Right lobe of liver (tissue), 6 donors: ENCODE measurements at places on chromosomes 7 and 10.

DNA sequence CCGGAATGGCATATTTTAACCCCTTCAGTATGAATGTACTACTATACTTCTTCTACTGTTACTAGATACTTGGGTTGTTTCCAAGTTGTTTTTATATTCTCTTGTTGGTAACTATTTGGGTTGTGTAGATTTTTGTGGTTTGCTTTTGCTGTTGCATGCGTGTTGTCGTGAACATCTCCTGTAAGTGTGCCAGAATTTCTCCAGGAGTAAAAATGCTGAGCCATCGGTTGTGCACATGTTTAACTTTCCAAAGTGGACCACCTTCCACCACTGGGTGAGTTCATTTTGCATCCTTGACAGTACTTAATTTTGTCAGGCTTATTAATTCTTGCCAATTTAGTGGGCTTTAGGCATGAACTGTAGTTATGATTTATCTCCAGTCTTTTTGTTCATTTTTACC is 47.9 kb downstream of the CSGALNACT2 start:
- DNase-seq: no peak

DNA sequence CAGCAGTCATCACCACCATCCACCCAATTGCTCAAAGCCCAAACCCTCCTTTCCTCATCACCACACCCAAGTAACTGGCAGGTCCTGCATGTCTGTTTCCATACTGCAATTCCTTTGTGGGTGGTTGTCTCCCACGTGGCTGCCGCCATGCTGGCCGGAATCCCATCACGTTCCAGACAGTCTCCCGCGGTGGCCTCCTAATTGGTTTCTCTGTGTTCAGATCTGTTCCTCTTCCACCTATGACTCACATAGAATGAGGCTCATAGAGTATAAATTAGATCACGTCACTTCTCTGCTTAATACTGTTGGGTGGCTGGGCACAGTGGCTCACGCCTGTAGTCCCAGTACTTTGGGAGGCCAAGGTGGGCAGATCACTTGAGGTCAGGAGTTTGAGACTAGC is 813.0 kb downstream of the TYW1 start:
- no peak for DNase-seq

DNA sequence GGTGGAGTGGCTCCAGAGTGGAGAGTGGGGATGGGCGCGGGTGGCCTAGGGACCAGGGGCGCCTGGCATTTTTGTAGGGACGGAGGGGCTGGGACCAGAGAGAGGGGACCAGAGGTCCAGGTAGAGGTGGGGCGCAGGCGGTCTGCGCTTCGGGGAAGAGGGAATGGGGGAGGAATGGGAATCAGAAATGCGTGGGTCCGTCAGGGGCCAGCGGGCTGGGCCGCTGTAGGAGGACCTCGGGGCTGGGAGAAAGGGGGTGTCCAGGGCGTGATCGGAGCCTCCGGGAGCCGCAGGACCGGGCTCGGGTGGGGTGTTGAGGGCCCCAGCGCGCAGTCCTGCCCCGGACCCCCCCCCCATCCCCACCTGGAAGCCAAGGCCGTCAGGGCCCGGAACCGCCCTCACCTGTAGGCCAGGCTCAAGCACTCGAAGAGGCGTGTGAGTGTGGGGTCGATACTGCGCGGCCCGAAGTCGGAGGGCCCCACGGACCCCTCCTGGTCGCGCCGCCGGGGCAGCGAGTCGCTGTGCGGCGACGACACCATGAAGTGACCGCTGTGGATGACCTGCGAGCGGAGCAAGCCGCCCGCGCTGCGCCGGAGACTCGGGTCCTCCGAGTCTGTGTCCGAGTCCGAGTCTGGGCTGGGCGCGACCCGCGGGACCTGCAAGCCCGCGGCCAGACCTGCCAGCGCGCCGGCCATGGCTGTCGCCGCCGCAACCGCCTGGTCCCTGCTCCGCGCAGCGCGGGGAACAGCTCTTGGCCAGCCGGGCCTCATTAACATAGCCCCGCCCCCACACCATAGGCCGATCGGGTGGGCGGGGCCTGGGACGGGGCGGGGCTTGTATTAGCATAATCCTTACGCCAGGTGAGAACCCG is at the start of gene MLXIPL:
MLXIPL (minus strand) TSS at position 725 of the 871 bp plus-strand sequence; CDS start at position 695, 30 bp downstream.
- DNase-seq: peak; percentile 95

DNA sequence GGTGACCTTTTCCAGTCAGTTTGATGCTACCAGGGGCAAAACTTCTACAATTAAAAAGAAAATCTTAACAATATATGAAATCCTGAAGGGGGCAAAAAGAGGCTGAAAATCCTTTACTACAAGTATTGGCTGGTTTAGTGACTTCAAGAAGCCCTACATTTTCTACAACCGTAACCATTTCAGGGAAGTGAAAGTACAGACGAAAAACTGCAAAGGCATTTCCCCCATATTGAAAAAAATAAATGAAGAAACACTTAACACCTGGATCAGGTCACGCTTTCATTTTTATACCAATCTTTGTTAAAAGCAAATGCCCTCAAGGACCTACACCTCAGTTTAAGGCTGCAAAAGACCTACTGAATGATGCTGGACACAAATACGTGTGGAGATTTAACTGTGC is 38.6 kb downstream of the IL6 start:
- DNase-seq: no peak

DNA sequence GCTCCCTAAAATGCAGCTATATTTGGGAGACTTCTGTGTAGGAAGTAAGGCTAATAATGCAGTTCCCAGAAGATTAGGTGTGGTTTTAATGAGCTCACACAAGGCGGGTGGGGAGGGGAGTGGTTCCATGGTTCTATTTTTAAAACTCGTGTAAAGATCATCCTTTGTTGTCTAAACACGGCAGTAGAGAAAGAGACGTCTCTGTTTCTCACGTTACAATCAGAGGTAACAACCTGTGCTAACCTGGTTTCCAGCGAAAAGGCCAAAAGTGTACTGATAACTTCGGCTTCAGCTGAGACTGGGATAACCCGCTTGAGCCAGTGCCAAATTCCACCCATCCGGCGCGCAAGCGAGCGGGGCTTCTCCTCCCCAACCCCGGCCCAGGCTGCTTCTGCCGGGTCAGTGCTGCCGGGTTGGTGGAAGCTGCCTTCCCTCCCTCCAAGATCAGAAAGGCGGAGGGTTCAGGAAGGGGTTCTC is 2.5 kb upstream of the MAP3K8 start:
- DNase-seq: no peak

DNA sequence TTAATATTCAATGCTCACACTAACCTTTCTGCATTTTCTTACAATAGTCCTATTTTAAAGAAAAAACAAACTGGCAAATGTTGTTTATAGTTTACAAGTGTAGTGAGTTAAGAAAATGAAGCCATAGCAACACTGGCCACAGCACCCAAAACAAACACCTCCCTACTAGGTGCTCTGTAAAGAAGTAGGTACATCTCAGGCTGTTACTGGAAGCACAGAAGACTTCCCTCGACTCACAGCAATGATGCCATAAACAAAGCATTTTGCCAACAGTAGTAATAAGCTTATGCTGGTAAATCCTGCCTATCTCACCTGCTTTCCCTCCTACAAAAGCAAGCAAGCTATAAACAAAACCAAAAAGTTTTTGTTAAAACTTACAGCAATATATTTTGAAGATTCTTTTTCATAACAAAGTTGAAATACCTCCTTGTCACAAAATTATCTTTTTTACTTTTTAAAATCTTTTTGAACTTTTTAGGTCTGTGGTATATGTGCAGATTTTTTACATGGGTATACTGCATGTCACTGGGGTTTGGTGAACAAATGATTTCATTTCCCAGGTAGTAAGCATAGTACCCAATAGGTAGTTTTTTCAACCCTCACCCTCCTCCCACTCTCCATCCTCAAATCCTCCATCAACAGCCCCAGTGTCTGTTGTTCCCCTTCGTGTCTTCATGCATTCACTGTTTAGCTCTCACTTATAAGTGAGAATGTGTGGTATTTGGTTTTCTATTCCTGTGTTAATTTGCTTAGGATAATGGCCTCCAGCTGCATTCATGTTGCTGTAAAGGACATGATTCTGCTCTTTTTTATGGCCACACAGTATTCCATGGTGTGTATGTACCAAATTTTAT is 28.4 kb downstream of the COA1 start:
- no peak for DNase-seq

GRCh38 chr10:13340068-13340467 is 8.0 kb downstream of the SEPHS1 start:
- no peak for DNase-seq

DNA sequence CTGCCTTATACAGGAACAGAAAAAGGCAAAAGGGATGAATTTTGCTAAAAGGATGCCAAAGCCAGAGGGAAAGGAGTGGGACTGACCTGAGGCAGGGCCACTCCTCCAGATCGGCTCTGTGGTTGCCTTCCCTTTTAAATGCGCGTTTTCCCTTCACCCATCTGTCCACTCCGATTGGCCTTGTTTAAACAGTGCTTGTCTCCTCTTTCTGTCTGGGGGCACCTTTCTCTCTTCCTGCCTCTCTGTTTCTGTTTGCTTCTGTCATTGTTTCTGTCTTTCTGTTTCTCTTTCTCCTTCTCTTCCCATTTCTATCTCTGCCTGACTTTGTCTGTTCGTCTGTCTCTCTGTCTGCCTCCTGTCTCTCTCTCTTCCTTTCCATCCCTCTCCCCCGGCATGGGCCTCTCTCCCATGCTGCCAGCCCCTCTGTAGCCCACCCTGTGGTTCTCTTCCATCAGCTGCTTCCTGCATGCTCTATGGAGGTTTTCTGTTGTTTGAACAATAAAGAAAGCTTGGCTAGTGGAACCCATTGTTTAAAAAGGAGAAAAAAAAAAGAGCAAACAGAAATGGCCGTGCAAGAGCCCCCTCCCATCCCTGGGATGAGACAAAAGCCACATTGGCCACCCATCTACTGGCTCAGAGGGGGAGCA is 29.5 kb upstream of the HSPB1 start:
- no peak for DNase-seq

- DNase-seq: no peak
Measured at GRCh38 chr10:27399871-27400270, 104.2 kb upstream of the RAB18 start.

- DNase-seq: no peak
Measured at GRCh38 chr7:126403040-126403439, 849.7 kb downstream of the GRM8 start.

DNA sequence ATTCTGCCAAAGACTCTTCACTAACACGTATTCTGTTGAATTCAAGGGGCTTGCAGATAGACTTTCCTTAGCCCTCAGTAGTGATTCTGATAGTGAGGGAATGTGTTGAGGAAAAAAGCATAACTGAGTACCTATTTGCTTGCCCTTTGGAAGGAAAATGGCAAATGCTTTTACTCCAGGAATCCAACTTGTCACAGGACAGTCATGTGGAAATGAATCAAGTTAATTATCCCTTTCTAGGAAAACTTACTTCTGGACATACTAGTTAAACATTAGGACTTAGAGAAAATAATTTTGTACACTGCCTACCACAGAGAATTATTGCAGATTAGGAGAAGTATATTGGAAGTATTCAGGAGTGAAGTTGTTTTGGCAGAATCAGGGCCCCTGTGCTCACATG is 148.9 kb upstream of the SLC13A1 start:
- no peak for DNase-seq

DNA sequence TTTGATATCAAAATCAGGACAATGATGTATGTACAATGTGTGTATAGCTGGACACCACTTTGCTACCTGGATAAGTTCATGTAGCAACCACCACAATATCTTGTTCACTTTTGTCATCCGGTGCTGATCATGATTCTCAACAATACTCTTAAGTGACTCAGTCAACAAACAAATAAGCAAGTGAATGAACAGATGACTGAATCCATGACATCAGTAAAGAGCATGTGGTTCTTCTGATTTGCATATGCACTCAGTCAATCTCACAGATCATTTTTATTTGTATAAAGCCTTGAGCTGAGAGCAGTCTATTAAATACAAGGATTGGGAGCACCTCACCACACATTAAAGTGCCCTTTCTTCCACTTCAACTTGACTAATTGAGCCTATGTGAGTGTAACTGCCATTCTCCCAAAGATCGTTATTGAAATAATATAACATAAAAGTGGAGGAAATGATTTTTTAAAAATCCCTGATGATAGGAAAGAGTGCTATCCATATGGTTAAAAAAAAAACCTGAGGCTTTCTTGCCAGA is 69.5 kb downstream of the NPSR1 start:
- DNase-seq: no peak

GRCh38 chr7:17489961-17490360 is 191.5 kb downstream of the AHR start:
- DNase-seq: no peak

- no peak for DNase-seq
Measured at GRCh38 chr10:26000971-26001370, 66.9 kb downstream of the MYO3A start.

GRCh38 chr10:44863344-44864047 is 47.6 kb upstream of the TMEM72 start:
- DNase-seq: no peak

DNA sequence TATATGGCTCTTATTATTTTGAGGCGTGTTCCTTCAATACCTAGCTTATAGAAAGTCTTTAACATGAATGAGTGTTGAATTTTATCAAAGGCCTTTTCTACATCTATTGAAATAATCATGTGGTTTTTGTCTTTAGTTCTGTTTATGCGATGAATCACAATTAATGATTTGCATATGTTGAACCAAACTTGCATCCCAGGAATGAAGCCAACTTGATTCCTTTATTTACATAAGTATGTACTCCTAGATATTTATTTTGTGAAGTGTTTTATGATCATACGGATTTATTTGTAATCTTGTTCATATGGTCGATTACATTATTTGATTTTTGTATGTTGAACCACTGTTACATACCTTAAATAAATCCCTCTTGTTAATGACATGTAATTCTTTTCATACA is 244.3 kb upstream of the KCND2 start:
- DNase-seq: no peak

GRCh38 chr10:132498562-132499366 is 38.8 kb upstream of the INPP5A start:
- no peak for DNase-seq

- DNase-seq: no peak
Measured at GRCh38 chr10:77390481-77390891, 247.1 kb downstream of the KCNMA1 start.

GRCh38 chr7:82015751-82016150 is 245.9 kb upstream of the HGF start:
- no peak for DNase-seq

DNA sequence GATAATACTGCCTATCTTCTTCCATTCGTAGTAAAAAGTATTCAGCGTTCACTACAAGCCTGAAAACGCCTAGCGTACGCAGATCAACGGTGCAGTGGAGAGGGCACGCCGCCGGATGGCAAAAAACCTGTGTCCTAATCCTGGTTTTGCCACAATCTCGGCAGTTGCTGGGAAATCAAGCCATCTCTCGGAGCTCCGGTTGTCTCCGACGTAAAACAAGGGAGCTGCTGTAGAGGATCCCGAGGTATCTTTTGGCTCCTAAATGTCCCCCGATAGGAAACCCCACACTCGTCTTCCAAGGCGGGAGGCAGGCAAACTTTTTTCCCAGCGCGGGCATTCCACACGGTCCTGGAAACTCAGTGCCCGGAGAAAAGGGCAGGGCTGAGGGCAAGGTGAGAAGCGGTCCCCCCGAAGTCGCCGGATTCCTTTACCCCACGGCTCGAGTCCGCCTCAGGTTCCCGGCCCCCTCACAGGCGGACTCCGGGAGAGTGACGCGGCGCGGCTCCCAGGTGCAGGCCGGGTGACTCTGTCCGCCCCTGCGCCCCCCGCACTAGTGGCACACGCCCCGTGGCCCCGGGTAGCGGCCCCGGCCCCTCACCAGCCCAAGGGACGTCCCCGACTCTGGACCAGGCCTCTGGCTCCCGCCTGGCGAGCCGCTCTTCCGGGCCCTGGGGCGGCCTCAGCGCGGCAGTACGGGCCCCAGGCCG is 649 bp downstream of the IDE start:
- peak; percentile 67 for DNase-seq
